ENCODE measurements at places on chromosomes 2 and 18.

DNA sequence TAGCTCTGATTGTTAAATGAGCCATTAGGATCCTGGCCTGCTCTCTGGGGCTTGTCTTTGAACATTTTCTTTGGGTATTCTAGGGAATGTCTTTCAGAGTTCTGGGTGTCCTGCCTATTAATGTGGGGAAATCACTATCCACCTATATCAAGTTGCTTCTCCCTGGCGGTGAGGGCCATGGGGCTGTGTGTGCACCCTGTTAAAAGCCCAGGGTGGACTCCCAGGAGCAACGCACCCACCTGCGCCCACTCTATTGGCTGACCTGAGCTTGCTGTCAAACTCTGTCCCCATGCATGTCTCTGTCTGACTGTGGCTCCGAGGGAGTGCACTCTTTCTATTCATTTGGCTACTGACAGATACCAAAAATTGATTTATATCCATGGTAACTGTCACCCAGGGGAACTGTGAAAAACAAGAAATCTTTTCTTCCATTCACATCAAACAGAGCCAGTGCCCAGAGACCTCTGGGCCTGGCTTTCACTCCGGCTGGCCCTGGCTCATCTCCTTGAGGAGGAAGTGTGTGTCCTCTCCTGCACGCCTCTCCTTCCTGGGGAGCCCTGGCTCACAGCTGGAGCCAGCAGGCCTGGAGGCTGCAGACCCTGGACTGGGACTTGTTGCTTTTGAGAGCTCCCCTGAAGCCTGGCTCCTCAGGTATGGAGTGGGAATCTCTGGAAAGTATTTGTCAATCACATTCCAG, 10.5 kb upstream of the TOGARAM2 start:
- DNase-seq = no peak

DNA sequence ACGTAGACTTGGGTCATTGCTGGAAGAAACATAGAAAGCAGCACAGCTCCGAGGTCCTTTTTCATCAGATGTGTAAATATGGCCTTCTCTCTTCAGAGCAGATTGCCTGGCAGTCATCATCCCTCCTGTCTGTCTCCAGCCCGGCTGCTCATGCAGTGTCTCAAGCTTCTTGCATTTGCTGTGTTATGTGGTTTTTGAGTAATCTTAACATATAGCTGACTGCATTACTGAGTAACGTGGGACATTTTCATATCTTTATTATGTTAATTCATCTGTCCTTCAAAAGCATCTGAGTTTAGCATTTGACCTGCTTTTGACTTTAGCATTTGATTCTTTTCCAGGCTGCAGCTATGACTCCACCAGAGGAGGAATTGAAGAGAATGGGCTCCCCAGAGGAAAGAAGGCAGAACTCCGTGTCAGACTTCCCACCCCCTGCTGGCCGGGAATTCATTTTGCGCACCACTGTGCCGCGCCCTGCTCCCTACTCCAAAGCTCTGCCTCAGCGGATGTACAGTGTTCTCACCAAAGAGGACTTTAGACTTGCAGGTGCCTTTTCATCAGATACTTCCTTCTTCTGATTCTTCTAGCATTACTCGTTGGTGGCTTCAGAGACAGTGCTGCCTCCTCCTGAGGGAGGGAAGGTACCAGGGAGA, 116.2 kb downstream of the RAB3GAP1 start:
- no peak for DNase-seq

DNA sequence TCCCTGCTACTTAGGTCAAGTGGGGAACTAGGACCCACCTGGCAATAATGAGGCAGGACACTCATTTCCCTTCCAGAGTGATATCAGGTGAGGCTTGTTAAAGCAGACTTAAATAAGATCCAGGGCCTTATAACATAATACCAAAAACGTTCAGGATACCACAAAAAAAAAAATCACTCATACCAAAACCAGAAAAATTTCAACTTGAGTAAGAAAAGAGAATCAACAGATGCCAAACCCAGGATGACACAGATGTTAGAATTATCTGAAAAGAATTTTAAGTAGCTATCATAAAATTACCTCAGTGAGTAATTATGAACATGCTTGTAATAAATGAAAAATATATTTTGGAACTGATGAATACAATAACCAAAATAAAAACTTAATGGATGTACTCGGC, 255.6 kb upstream of the OSR1 start:
- no peak for DNase-seq

- DNase-seq = no peak
Measured at GRCh38 chr2:237350597-237350996, 63.4 kb downstream of the COL6A3 start.

GRCh38 chr18:79852561-79853302, 55.0 kb downstream of the KCNG2 start:
- DNase-seq = no peak

DNA sequence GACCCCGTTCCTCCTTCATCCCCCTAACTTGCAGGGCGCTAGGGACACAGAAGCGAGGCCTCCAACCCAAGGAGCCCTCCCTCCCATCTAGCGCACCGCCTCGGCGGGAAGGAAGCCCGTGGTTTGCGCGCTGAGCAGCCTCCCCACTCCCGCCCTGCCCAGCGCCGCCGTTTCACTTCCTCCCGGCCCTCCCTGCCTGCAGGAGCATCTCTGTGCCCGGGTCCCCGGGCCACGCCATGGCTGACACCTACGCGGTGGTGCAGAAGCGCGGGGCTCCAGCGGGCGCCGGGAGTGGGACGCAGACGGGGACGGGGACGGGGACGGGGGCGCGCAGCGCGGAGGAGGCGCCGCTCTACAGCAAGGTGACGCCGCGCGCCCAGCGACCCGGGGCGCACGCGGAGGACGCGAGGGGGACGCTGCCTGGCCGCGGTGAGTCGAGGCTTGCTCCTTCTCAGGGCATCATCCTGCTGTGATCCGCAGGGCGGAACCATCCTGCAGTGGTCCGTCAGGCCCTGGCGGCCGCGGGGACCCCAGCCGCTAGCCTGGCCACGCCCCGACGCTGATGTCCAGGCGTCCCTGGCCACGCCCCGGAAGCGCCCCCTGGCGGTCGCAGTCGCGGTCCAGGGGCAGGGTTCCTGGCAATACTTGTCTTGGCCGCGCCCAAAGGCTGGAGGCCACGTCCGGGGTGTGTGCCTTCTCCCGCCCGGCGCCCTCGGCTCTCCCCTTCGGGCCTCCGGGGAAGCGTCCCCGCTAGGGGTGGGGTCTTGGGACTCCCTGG, 16.4 kb downstream of the PTPN18 start:
- peak; percentile 61 for DNase-seq

GRCh38 chr2:170361090-170361936, 183.4 kb downstream of the MYO3B start:
- DNase-seq = peak; percentile 9

DNA sequence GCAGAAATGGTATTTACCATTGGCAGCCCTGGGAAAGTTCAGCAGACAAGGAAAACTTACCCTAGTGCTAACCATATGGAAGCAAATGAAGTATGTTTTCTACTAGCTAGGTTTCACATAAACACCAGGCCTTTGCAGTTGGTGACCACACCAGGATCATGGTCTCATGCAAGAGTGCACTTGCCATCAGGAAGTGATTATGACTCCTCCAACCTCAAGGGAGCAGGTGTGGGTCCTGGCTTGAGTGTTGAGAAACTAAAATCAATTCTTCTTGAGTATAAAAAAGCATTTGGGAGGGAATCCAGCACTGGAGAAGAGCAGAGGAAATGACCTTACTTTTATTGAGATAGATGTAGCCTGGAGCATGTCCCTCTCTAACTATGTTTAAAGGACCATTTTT, 56.8 kb upstream of the SPAG16 start:
- no peak for DNase-seq

GRCh38 chr2:215717501-215718381, 281.9 kb upstream of the FN1 start:
- no peak for DNase-seq

GRCh38 chr2:237256887-237257286, 157.1 kb downstream of the COL6A3 start:
- no peak for DNase-seq

- no peak for DNase-seq
Measured at GRCh38 chr2:61044636-61045035, 21.0 kb upstream of the SANBR start.

GRCh38 chr2:27105981-27106380, 12.9 kb downstream of the CGREF1 start:
- DNase-seq = no peak

DNA sequence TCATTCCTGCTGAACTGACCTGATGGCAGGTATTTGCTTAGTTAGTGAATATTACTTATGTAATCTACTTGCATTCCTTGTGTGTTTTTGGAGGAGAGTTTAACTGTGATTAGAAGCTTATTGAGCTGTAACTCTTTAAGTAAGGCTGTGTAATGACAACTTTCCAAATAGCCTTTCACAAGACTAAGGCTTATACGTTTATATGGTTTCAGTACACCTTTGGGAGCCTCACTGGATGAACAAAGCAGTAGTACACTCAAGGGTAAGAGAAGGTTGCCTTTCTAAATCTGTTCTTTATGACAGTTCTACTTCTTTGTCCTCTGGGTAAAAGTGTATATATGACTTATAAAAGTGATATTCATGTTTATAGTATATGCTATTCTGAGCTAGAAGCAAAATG, 4.3 kb downstream of the ITPRID2 start:
- no peak for DNase-seq

- peak; percentile 20 for DNase-seq
Measured at GRCh38 chr2:191051825-191052778, 38.1 kb upstream of the STAT1 start.

DNA sequence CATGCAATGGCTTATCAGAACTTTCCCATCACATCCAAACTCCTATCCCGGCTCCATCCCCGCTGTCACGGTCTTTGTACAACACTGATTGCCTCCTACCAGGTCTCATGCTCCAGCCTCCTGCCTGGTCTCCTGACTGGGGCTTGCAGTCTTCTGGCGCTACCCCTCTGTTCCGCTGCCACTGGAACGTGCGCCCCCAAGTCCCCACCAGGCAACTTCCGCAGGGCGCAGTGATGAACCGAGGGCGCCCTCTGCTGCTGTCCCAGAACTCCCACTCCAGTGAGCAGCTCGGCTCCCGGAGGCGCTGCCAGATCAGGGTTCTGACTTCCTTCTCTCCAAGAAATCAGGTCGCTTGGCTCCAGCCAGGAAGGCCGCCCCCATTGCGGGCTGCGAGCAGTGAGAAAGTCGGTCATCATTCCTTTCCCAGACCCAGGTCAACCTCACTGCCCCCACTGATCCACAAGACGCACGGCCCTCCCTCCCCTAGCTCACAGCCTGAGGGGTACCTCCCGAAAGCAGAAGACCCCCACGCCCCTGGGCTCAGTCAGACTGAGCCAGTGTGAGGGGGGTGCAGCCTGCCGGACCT, 43.9 kb upstream of the RAB11FIP5 start:
- DNase-seq = no peak

DNA sequence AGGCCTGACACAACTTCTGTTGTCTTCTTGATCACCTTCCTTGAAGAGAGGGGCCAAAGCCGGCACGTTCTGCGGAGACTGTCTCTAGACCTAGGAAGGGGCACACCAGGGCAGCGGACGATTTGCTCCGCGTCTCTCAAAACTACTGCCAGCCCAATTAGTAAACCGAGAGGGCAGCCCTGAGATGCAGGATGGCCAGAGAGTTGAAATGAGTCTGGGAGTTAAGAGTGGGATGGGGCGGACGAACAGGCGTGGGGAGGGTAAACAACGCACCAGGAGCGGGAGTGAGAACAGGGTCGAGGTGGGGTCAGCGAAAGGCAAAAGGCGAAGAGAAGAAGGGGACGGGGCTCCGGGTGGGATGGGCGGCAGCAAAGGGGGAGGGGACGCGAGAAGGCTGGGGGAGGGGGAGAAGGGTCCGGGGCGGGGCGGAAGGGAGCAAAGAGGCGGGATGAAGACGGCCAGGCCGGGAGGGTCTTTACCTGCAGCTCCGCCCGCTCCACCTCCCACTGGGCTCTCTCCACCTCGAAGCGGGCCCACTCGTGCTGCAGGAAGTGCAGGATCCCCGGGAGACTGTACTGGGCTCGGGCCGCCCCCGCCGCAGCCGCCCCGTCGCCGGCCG, 476 bp downstream of the STRN start:
- no peak for DNase-seq

- no peak for DNase-seq
Measured at GRCh38 chr2:237500681-237501424, 13.8 kb downstream of the MLPH start.

DNA sequence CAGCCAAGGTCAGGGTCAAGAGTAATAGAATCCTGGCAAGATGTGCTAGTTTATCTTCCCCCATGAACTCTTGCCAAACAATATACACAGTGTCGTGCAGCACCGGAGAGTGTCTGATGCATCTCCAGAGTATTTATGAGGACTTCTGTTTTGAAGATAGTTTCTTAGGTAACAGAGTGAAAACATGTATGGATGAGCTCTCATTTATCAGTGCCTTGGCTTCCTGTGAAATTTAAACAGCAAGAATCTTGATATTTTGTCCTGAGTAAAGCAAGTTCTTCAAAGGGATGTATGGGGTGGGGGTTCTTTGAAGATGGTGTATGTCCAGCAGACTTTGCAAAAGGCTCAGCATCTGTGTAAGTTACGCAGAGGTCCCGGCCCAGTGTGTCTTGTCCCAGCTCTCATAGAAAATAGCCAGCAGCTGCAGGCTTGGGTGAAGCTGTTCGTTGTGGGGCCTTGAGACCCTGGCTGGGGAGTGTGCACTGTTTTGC, 361.0 kb upstream of the NT5C1B start:
- DNase-seq = no peak

DNA sequence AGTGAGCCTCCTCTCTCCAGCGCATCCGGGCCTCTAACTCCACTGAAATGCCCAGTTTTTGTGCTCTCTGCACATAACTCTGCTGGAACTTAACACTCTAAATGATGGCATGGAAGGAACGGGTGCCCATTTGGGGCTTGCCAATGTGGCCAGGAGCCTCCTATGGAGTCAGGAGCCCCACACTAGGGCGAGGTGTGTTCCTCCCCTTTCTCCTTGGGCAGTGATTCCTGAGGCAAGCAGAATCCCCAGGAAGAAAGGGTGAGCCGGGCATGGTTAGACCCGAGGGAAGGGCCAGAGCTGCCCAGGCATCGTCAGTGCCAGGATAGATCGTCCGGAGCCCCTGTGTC, 63.0 kb downstream of the DDX1 start:
- DNase-seq = no peak

DNA sequence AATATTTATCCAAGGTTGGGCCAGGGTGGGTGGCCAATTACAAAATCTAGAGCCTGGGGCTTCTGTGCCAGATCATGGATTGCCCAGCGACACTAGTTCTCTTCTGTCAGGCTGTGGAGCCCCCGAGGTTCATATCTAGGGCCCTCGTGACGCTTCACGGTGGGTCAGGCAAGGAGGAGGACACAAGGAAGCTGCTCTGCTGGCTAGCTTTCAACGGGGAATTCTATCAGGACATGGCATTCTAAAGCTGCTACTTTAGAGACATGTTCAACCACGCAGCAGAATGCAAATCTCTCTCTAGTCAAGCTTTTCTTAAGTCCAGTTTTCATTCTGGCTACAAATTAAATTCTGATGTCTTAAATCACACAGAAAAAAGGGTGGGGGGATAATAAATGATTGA, 180.2 kb downstream of the THADA start:
- DNase-seq = no peak

DNA sequence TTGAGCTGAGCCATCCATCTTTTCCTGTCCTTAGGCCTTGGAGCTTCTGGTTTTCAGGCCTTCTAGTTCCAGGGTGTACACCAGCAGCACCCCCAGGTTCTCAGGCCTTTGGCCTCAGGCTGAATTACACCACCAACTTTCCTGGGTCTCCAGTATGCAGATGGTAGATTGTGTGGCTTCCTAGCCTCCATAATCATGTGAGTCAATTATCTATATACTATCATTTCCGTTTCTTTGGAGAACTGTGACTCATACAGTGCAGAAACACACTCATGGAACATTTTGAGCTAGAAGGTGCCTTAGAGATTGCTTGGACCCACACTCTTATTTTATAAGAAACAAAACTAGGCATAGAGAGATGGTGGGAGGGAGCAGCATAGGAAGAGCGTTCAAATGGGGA, 167.4 kb downstream of the NCK2 start:
- no peak for DNase-seq

Data from NCI-H446 treated with DMSO at 0.1 percent for 48 hours (cell line).